HCT116 (cell line): ENCODE measurements at places on chromosomes 1 and 21.

- DNase-seq, result peak; percentile 0
These were observed 87.7 kb downstream of the SPATA17 start for GRCh38 chr1:217718873-217719272.

DNA sequence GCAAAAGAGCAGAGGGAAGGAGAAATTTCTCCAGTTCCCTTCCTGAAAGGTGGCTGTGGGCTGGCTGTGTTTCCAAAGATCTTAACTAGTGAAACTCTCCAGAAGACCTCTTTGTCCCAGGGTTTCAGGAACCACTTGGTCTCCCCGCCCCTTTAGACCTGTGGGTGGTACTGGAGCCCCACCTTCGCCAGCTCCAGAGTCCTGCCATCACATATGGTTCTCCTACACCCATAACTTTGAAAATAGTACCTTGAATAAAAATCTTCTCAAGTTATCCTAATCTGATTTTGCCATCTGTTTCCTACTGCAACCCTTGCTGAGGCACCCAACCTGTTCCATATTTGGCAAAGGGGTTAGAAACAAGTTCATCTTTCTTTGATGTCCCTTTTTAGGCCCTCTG lies 303.9 kb downstream of the SEC16B start:
- no peak for DNase-seq

DNA sequence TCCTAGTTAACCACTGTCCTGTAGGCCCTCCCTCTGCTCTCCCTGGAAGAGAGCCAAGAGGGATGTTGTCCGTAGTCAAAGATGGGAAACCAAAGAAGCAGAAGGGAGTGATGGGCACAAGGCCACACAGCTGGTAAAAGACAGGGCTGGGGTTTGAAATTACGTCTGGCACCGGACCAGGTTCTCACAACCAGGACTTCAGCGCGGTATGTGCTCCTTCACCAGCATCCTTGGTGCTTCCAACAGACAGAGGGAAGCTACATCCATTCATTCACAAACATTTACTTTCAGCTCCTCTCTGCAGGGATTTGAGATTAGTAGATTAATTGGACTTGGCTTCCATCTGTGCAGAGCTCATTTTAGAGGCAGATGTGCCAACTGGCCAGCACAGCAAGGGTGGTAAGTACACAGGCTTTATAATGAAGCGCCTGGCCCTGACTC lies 191.2 kb downstream of the TRABD2B start:
- no peak for DNase-seq

- no peak for DNase-seq
These were observed 42.1 kb downstream of the KIAA1614 start for GRCh38 chr1:180954801-180955165.

- DNase-seq, result no peak
These were observed 44.1 kb upstream of the DOCK7 start for GRCh38 chr1:62732331-62732730.

DNA sequence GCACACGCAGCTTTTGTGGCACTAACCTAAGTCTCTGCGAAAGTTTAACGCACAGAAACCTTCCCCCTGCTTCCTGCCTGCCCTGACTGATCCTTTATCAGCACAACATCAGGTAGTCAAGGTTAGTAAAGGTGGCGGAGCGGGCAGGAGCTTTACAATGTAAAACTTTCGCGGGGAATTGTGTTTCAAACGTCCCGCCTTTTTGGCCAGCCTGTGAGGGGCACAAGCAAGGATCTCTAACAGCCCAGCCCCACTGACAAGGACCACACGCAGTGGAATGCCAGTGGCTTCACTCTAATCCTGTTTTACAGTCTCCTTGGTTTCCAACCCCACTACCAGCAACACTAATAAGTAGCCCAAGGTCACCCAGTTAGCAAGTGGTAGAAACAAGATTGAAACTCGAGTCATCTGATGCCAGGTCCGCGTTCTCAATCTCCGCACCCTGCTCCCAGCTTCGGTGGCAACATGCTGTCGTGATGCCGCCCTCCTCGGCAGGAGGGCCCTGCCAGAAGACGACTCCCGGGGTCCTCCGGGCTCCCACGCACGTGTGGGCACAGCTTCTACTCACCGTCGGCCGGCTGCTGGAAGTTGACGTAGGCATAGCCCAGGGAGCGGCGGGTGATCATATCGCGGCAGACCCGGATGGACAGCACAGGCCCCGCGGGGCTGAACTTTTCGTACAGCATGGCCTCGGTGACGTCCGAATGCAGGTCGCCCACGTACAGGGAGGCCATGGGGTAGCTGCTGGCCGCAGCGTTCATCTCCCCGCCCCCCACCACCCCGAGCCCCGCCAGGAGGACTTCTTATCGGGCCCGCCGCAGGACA lies 1.2 kb downstream of the PABPC4 start:
- DNase-seq, result no peak

DNA sequence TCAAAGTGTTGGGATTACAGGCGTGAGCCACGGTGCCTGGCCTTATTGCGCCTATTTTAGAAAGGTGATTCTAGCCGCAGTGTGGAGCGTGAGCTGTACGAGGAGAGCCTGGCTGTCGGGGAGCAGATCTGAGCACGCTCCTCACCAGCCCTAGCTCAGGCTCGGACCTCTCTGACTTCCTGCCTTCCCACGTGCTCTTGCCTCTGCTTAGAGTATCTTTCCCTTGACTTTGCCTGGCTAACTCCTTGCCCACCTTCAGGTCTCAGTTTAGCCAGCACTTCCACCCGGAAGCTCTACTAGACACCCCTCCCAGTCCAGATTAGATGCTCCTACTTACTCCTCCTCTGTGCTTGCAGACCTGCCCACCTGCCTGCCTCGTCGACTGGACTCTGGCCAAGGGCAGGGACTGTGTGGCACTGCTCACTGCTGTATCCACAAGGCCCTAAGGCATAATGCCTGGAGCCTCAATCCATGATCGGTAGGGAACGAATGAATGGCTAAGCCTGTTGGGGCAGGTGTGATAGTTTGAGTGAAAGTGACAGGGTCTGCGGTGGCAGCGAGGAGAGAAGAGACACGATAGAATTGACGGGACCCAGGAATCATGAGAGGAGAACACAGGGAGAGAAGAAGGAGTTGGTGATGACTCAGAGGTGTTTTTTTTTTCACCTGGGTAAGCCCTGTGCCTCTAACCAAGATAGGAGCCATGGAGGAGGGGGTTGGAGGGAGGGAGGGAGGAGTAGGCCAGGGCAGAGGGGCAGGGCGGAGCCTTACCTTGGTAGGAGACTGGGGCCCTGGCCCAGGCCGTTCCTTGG lies 28.1 kb upstream of the WASF2 start:
- no peak for DNase-seq

DNA sequence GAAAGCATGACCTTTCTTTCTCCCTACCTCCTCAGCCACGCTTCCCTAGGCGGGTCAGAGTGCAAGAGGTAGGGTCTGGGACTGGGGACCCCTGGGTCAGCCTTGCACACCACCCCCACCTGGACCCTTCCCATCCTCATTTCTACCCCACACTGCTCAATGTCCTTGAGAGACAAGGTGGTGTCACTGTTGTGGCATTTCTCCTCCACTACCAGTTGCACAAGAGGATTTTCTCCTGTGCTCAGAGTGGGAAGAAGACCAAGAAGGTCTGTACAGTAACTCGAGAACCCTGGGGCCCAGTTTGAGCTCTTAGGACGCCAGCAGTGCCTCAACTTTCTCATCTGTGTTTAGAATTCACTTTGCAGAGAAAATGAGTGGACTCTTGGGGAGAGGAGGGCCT lies 49.4 kb upstream of the CD34 start:
- DNase-seq, result no peak

- no peak for DNase-seq
These were observed 6.5 kb upstream of the NBL1 start for GRCh38 chr1:19637606-19638005.

GRCh38 chr1:26938004-26938658 lies 16.6 kb downstream of the NUDC start:
- no peak for DNase-seq

GRCh38 chr1:23577056-23578004 lies 18.0 kb upstream of the ID3 start:
- no peak for DNase-seq

DNA sequence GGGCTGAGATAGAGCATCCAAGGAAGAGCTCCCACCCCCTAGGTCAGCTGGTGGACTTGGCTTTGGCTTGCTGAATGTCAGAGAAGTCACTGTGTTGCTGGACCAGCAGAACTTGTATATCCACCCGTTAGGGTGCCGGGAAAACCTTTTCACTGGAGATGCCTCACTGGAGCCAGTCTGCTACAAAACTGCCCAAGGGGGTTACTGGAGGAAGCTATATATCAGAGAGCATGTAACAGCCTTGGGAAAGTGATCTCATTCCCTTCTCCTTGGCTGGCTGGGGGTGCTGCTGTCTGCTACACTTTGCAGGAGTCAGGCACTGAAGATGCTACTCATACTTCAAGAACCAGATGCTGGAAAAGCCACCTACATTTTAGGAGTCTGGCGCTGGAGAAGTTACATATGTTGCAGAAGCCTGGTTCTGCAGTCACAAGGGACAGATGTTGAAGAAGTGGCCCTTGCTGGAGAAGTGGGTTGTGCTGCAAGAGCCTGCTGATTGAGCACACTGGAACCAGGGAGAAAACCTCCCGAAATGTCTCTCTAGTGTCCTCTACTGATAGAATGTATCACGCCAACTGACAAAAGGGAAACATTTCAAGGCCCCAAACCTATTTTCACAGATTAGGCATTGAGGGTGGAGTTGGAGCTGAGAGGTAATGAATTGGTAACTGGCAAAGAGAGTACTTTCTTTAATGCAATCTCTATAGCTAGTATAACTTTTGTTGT lies 250.6 kb downstream of the SPATA17 start:
- no peak for DNase-seq

- no peak for DNase-seq
These were observed 145.3 kb downstream of the PCBP3 start for GRCh38 chr21:45788637-45789506.

- DNase-seq, result no peak
These were observed 77.4 kb downstream of the EIF4G3 start for GRCh38 chr1:21099034-21099868.

DNA sequence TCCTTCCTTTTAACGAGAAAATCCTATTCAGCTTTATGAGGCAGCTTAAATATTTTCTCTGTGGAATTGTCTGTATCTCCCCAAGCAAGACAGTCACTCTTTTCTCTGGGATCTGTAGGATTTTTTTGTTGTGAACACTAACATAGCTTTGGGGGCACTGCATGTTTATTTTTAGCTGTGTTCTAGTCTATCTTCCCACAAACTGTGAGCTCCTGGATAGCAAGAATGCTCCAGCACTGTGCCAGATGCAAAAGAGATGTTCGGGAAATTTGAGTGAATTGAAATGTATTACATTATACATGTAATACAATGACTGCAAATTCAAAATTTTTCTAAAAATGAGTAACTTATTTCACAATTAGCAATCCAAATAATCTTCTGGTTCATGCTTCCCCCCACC lies 282.2 kb downstream of the PLPP3 start:
- DNase-seq, result no peak

DNA sequence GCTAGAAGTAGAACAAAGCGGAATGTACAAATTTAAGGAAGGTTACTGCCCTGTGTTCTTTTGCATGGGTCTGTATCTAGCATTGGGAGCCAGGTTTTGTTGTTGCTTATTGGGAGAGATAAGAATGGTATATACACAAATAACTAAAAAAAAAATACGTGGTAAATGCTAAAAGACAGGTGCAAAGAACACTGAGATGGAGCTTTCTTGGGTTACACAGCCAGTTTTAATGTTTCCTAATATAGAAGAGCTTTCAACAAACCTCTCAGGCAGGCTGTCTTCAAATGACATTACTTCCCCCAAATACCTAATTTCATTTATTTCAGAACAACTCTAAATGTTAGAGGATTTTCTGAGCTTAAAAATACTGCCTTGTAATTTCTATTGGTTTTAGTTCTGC lies 1.4 kb upstream of the MDM4 start:
- DNase-seq, result no peak

GRCh38 chr1:84853741-84854721 lies 39.0 kb downstream of the LPAR3 start:
- peak; percentile 56 for DNase-seq

- no peak for DNase-seq
These were observed 42.1 kb downstream of the DYRK1A start for GRCh38 chr21:37408464-37409193.

- DNase-seq, result no peak
These were observed 68.5 kb upstream of the PLXNA2 start for GRCh38 chr1:208312706-208313105.

DNA sequence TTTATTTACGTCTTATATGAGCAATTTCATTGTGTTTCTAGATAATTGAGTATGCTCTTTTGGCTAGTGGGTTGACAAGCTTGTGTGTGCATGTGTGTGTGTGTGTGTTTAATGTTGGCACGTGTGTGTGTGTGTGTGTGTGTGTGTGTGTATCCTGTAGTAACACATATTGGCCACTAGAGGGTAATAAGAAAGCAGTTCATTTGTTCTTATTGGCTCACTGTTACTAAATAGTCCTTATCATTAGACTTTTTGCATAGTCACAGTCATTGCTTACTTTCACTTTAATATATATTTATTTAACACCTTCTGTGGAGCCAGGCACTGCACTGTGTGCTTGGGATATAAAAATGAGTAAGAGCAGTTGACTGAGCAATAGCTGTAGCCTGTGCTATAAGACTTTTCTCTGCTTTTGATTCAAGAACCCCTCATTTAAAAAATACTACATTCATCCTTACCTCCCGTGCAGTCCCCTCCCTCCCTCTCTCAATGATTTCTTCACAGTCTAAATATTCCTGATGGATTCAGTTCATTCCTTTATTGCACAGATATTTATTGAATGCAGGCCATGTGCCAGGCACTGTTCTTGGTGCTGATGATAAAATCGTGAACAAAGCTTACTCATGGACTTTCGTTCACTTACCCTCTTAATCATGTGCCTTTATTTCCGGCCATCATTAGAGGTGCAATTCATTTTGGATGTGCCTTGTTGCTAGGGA lies 96.7 kb downstream of the DYRK1A start:
- DNase-seq, result peak; percentile 37

- peak; percentile 3 for DNase-seq
These were observed 74.4 kb downstream of the DUSP10 start for GRCh38 chr1:221667504-221667903.

GRCh38 chr21:34116569-34116968 lies 43.2 kb downstream of the MRPS6 start:
- DNase-seq, result no peak

DNA sequence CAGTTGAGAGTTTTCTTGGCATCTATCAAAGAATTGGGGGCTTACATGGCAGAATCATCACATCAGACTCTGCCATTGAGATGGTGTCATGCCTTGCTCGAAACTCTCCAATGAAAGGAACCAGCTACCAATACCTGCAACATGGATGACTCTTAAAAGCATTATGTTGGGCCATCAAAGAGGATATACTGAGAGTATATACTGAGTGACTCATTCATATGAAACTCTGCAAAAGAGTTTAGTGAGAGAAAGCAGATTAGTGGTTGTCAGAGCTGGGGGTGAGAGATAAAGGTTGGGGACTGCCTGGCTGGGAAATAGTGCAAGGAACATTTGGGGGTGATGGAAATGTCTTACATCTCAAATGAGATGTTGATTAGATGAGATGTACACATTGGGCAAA lies 14.7 kb upstream of the HMGB4 start:
- no peak for DNase-seq
